ENCODE measurements at places on chromosomes 7 and 10.
A peak's percentile ranks its signal among the peaks of the same experiment; 100 is the strongest.

DNA sequence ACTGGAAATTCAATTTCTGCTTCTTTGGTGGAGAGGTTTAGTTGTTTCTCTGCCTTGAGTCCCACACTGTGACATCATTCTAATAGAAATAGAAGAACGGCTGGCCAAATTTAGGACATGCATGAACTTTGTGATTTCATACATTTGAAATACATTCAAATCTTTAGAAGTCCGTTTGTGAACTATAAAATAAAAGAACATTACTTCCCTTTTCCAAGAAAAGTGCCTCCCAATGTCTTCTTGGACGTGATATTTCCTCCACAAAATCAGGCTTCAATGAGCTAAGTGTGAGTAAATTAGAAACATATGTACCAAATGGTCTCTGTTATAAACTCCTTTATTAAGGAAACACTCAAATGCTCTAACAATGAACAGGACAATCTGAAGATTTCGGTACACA, 314.5 kb upstream of the AKR1E2 start:
- no peak for DNase-seq

- no peak for DNase-seq
These were observed 107.9 kb downstream of the KAT6B start for GRCh38 chr10:74934100-74934812.

DNA sequence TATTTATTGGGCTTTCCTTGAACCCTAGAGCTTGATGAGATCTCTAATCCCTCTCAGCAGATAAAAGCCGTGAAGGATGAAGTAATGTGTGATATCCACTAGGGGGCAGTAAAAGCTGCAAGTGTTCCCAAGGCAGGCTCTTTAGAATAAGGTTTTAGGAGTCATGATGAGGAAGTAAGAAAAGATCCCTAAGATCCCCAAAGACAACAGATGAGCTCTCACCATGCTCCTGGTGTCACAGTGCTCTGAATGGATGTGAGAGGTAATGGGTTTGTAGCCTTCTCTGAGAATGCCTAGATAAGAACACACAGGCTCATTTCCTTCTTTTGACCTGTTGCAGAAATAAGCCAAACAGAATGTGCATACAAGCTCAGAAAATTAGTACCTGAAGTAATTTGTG, 70.4 kb upstream of the ITPRID1 start:
- peak; percentile 24 for DNase-seq

GRCh38 chr10:17768957-17769356, 17.0 kb downstream of the TMEM236 start:
- DNase-seq = peak; percentile 38

- DNase-seq = no peak
These were observed 143.8 kb downstream of the TEX36 start for GRCh38 chr10:125538947-125539731.

GRCh38 chr10:97090035-97090434, 95.7 kb downstream of the SLIT1 start:
- DNase-seq = no peak

DNA sequence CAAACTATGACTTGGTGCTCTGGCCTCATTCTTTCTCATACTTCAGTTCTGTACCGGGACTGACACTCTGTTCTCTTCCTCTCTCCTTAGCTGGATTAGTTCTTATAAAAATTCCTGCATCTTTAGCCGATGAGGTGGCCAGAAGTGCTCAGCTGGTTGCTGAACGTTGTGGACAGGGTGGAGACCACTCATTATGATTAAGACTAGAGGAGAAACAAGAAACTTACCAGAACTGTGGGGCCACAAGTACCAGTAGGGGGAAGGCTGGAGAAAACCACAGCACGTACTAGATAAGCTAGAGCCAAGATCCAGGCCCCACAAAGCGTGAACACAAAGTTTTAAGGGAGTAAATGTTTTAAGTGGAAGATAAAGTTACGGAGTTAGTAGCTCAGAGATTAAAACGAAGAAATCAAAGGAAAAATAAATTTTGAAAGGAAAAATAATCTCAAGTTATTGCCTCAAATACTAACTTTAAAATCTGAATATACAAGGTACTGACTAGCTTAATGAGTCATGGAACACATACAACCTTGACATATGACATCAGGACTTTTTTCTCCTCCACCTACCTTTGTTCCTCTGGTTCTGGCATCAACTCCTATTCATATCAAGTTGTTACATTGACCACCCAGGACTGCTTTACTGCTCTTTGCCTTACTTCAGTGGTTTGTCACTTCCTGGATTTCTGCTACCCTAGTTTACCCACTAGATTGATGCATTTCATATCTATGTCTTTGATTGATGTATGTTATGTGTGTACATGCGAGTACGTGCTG, 469.0 kb downstream of the TFEC start:
- DNase-seq = no peak

DNA sequence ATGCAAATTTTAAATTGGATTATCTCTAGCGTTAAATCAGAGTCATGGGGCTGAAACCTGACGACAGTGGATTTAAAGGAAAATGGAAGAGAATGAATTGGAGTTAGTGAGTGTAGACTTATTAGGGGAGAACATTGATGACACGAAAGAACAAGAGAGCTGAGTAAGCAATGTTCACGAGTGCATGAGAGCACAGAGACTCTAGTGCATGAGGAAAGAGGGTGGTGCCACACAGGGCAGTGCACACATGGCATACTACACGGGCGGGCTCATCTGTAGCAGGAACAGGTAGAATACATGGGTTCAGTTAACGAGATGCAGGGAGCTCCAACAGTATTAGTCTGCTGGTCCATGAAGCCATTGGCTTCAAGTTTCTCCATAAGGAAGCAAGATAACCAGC, 53.9 kb downstream of the USP6NL start:
- no peak for DNase-seq

- DNase-seq = no peak
These were observed 63.1 kb upstream of the BAIAP2L1 start for GRCh38 chr7:98463837-98464557.

- DNase-seq = no peak
These were observed 17.1 kb downstream of the LANCL2 start for GRCh38 chr7:55382251-55382650.

GRCh38 chr7:83105063-83105462, 57.6 kb downstream of the PCLO start:
- DNase-seq = no peak

GRCh38 chr7:77454802-77455201, 38.7 kb upstream of the GSAP start:
- no peak for DNase-seq

DNA sequence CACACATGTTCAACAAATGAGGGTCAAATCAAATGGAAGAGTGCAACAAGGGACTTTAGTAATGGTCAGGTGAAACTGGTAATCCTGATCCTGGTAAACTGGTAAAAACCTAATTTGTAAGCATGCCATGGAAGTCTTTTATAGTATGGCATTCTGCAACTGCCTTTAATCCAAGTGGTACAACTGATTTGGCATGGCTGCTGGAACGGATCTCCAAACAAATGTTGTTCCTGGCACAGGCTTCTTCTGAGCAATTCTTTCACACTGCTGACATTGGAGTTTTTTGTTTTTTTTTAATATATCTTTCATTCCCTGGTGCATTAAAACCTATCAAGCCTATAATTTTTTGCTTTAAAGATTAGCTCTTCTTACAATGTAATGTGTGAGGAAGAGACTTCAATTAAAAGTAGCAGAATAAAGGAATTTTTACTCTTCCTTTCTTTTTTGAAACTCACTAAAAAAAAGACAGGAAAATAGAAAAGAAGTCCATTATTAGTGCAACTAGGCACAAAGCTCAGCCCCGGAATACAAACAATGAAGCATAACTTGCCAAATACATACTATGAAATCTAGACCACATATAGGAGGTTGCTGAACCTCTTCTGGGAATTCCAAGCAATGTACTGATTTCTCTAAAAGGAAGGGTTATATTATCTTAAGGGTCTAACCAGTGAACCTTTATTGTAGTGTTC, 79.3 kb upstream of the OIT3 start:
- no peak for DNase-seq

GRCh38 chr7:14287398-14287797, 297.9 kb upstream of the ETV1 start:
- no peak for DNase-seq

DNA sequence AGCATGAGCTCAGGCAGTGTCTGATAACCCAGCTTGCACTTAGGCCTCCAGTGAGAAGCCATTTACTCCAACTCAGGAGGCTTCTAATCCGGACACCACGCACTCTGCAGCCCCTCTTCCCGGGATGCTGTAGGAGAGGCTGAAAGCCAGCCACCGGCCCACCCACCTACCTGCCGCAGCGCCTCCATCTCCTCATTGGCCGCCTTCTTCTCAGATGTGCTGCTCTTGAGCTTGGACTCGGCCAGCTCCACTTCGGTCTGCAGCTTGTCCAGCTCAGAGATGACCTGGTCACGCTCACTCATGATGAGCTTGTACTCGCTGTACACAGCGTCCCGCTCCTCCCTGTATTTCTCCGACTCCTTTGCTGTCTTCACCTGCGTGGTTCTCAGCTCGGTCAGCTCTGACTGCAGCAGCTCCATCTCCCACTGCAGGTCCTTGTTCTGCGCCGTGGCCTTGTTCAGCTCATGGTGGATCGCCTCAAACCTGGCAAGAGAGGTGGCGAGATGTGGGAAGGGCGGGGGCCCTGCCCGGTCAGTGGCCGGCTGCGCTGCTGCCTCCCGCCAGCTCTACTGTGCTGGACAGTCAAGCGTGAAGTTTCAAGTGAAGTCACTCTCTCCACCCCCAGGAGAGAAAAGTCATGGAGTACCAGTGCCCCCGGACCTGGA, 84.7 kb downstream of the DLG5 start:
- no peak for DNase-seq

DNA sequence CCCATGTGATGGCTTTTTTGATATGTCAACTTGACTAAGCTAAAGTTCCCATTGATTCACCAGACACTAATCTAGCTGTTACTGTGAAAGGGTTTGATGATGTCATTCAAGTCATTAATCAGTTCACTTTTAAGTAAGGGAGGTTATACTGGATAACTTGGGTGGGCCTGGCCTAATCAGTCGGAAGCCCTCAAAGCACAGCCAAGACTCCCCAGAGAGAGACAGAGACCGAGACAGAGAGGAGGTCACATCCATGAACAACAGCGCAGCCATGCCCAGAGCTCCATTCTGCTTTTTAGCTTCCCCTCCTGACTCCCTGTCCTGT, 103.4 kb downstream of the TRIL start:
- no peak for DNase-seq

DNA sequence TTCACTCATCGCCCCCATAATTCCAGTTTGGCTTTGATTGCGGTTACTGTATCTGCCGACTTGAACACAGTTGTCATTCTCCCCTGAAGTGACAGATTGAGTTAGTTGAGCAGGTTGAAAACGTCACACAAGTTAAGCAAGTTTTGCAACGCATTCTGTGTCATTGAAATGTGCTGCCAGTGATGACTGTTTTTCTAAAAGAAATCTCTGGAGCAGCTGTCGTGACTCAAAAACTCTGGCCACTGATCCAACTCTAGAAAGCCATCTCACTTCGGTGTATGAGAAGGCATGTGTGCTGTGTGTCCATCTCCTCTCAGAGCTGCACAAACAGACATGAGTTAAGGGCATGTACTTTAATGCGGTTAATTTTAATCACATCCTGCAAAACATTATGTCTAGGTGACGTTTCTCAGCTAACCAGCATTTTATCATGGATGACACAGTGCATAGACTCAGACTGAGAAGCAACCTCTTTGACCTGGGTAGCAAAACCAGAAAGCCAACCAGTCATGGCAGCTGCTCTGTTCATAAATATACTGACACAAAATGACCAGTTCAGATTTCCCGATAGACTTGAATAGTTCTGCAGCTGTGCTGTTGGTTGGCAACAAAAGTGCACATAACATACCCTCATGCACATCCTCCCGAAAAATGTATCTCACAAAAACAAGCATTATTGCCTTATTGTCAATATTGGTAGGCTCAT, 69.3 kb downstream of the CSTF2T start:
- DNase-seq = no peak

DNA sequence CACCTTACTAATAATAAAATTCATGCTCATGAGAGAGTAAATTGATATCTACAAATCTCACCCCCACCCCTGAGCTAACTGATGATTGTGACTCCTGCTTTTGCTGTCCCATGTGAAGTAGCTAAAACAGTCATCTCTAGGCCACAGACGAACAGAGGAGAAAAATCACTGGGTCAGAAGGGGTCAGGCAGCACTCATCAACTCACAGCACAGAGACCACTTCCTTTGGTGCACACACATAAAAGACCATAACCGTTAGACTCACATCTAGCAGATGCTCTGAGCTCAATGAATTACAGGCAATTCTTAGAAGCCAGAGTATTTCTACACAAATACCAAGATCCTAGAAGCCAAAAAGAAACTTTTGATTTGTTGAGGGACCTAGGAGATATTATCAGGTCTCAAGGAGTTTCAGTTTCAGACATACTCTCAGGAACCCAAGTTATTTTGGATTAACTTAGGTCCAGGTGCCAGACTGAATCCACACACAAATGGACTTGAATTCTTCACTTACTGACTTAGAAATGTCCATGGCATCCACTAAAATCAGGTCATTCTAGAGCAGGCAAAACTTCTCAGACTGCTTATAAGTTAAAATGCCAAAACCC, 65.0 kb upstream of the TES start:
- DNase-seq = no peak

DNA sequence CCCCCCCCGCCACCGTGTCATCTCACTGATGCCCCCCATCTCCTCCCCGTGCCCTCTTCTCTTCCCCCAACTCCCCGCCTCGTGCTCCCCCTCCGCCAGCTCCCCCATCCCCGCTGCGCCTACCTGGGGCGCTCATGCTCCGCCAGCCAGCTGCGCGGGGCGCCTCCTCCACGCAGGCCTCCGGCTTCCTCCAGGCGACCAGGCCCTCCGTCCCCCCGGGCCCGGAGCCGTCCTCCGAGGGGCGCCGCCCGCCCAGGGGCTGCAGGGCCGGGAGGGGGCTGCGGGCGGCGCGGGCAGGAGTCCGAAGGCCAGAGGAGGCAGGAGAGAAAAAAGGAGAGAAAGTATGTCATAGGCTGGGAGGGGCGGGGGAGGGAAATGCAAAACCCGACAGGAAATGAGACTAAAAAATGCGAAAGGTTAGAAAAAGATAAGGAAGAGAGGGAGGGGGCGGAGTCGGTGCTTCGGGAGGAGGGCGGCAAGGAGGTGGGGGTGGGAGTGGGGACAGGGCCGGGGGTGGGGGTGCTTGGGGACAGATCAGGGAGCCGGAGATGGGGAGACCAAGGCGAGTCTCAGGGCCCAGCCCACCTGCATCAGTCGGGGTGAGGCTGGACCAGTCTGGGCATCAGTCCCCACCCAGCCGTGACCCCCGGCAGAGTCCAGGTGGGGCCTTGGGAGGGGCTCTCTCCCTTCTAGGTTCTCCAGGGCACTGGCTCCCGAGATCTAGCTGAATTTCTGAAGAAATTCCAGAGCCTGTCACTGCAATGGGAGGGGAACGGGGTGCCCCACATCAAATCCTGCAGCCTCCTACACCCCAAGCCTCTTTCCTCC, at the start of gene CARD11:
Gene CARD11 (minus strand): TSS at position 324 of the 828 bp plus-strand sequence. CDS start 85,361 bp downstream, outside the sequence.
- no peak for DNase-seq

- no peak for DNase-seq
These were observed 453.4 kb upstream of the NFE2L3 start for GRCh38 chr7:25698451-25699113.

GRCh38 chr10:104502907-104503306, 138.2 kb upstream of the SORCS3 start:
- no peak for DNase-seq

- DNase-seq = peak; percentile 35
These were observed 74.9 kb downstream of the RSU1 start for GRCh38 chr10:16742165-16742960.

GRCh38 chr7:16644157-16644556, 1.4 kb downstream of the ANKMY2 start:
- no peak for DNase-seq

Measured in foreskin keratinocyte (primary cell).